Stimulated activated CD4-positive, alpha-beta T cell treated with anti-CD3 and anti-CD28 coated beads, Interleukin-4, amount 100 ng/mL, for 4 hours (primary cell): ENCODE measurements at places on chromosomes 7 and 10.

GRCh38 chr7:150398108-150398964, 19.2 kb downstream of the ZNF775 start:
- no peak for DNase-seq

DNA sequence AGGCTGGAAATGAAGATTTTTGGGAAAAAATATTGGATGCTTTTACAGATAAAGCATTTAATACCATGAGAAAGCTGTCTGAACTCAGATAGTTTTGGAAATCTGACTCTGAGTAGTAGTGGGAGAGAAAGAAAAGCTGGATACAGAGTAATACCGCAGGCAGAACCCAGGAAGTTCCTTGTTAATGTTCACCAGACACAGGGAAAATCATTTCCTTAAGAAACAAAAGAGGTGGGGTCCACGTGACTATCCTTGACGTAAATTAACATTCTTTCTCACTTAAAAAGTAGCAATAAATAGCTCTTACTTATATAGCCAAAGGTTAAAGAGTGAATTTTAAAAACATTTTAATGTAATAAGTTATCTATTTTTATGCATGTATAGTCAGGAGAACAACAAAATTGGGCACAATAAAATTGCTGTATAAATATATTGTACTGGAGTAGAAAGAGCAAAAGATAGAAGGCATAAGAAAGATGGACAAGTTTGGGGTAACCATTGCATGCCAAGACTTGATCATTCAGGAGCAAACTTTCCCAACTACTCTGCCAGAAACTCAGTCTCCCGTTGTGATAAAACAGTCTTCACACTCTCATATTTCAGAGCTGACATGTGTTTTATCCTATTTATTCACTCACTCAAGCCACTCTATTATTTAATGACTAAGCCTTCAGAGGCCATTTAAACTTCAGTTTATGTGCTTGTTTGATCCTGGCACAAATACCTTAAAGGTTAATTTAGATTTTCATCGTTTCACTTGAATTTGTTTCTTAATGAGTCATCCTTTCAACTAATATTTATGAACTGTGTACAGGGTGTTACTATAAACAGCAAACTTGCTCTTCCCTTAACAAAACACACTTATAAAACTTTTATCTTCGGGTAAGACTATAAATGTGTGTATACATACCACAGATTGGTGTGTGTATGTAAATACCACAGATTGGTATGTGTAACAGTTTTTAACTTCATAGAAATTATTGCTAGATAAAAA, 143.1 kb downstream of the GNAI1 start:
- no peak for DNase-seq

GRCh38 chr10:37234692-37235091, 109.3 kb downstream of the ANKRD30A start:
- DNase-seq, result no peak

DNA sequence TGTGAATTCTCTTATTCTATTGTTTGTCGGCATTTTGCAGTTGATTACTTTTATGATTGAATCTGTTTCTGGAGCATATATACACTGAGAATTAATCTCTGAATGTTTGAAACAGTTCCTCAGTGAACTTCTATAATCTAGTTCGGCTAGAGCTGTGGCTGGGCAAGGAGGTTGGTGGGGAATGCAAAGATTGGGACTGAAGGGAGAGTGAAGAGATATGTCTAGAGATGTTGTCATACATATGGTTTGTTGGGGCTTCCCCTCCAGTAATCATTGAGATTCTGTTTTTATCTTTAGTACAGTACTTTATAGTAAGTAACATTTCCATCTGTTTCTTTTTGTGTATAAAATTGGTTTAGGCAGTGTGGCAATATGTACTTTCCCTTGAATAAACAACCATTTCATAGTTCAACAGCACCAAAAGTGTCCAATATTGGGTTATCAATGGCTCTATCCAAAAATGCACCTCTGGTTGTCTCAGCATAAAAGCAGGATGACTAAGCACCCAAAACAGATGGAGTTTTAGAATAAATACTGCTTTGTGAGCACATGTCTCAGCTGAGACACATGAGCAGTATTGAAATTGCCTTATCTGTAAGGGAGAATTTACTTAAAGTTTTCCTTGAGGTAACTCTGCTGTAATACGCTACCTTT, 36.7 kb downstream of the WAC start:
- DNase-seq, result no peak

DNA sequence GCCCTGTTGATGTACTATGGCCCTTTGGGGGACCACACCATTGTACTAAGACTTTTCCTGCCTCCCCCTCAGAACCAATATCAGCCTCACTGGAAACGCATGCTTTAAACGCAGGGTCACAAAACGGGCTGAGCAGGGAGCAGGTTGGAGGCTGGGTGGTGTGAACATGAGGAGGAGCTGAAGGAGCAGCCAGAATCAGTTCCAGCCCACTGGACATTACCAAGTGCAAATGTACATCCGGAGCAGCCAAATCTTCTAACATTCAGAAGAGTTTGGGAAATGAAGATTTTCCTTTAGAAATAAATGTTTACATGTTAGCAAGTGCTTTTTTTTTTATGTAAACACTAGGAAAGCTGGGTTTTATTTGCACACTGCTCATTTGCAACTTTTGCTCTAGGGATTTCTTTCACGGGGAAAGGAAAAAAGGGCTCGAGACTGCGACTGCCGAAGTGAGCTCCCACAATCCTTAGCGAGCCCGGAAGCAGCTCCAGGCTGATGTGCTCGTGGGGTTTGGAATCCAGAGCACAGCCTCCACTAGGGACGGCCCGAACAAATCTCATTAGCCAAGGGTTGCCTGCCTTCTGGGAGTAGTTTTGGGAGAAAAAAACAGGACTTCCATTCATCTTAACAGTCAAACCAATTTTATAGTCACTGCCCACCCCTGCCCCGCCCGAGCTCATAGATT, 108.0 kb upstream of the YAE1 start:
- no peak for DNase-seq

DNA sequence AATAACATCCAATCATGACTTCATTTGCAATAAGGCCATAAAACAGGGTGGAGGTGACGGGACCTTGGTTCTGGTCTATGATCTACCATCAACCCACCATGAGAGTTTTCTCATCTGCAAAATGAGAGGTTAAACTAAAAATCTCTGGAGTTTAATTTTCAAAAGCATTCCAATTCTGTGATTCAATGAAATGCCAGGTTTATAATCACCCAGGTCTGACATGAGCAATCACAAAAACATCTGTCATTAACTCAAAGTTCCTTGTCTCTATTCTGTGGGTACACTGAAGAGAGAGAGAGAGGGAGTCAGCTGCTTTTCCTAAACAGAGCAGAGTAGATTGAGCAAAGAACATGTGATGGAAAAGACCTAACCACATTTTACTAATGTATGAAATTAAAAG, 75.4 kb downstream of the NUDCD3 start:
- DNase-seq, result no peak

DNA sequence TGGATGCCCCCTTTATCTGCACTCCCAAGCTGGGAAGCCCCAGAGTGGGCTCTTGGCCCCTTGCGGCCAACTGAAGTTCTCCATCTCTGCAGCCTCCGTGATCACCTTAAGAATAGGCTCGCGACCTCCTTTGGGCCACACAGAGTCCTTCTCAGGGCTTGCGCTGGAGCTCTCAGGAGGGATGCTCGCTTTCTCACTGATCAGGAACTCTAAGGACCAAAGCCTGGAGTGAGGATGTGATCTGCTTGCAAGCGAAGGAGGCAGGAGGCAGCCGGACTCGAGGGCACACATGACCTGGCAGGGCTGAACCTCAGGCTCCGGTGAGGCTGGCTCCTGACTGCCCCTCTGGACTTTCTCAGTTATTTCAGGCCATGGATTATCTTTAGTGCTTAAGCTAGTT, 192.1 kb upstream of the MKI67 start:
- no peak for DNase-seq

- no peak for DNase-seq
Observed at GRCh38 chr10:18498998-18499397, 152.4 kb downstream of the NSUN6 start.

DNA sequence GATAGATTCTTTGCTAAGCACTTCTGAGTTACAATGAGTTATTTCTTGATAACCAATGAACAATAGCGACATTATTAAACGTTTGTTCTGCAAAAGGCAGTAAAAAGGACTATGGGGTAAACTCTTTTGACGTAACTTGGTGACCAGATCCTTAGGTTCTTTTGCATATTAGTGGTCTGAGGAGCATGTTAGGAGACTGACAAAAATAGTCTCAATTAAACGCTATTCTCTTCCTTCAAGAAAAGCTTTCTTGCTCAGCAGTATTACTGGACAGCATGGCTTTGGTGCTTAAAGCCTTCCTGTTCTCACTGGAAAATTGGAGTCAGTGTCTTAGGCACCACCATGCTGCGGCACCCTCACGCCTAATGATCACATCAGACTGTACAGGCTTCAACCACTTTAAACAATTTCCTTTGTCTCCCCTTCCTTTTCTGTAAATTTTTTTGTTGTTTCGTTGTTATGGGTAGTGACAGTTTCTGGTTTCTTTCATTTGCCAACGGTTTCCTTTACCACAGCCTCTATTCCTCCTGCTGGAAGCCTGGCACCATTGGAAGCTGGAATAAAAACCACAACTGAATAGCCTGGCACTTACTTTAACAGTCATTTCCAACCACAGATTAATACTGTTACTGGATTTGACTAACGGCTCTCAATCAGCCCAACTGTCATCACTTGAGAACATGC, 49.2 kb upstream of the FAM133B start:
- DNase-seq, result no peak

- no peak for DNase-seq
Observed at GRCh38 chr7:33327427-33327826, 198.1 kb downstream of the BBS9 start.

DNA sequence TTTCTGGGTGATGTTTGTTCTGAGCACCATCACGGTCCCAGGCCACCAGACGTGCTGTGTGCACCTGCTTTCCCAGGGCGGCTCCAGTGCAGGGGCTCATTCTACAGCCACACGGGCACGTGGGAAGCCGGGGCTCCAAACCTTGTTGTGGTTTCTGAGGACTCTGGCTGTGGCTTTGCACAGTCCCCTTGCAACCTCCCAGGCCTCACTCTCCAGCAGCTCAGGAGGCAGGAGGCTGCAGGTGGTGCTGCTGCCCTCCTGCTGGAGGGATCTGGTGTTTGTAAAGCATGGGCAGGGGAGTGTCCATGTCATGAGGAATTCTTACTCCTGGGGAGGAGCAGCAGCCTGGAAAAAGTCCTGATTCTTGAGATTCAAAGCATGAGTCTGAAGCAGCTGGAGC, 54.3 kb downstream of the INSYN2A start:
- no peak for DNase-seq

DNA sequence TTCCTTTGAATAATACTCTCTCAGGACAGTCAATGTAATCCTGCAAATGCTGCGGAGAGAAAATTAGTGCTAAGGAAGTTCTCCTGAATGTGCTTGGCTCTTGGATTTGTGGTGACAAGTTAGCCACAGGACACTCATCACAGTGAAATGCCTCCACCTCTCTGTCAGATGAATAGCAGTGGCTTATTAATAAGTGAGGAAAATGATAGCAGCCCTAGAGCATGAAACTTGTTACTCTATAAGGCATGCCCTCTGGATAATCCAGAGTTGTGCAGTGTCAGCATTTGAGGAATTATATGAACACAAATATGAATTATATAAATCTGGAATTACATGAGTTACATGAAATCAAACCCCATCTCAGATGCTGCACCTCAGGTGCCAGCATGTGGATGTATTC, 23.5 kb upstream of the TBX20 start:
- DNase-seq, result no peak

DNA sequence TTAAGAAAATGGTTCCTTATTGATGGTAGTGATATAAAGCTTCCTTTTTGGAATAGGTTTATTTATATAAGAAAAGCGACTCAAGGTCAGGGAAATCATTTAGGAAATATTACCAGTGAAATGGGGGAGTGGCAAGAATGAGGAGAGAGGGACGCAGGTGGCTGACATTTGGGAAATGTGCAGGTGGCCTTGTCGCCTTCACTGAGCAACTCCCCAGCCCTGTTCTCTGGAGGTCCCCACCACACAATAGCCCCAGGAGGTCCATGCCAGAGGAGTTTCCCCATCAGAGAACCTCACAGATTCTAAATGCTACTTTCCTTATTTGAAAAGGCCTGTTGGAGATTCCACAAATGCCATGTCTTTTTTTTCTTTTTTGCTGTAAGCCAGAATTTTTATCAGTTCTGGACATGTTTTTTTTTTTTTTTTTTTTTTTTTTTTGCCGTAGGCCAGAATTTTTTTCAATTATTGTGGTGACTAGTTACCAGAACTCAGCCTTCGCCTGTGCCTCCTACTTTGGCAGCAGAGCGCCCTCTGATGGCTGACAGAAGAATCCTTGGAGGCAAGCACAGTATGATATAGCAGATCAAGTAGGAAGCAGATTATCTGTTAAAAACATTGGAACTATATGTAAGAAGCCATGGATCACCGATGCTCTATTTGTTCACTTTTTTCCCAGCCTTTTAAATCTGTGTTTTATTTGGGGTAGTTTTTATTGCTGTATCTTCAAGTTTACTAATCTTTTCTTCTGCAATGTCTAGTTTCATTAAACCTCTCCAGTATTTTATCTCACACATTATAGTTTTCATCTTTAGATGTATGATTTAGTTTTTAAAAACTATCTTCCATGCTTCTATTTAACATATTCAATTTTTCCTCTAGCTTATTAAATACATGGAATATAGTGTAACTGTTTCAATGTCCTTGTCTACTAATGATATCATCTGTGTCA, 18.6 kb downstream of the OPALIN start:
- DNase-seq, result peak; percentile 24

DNA sequence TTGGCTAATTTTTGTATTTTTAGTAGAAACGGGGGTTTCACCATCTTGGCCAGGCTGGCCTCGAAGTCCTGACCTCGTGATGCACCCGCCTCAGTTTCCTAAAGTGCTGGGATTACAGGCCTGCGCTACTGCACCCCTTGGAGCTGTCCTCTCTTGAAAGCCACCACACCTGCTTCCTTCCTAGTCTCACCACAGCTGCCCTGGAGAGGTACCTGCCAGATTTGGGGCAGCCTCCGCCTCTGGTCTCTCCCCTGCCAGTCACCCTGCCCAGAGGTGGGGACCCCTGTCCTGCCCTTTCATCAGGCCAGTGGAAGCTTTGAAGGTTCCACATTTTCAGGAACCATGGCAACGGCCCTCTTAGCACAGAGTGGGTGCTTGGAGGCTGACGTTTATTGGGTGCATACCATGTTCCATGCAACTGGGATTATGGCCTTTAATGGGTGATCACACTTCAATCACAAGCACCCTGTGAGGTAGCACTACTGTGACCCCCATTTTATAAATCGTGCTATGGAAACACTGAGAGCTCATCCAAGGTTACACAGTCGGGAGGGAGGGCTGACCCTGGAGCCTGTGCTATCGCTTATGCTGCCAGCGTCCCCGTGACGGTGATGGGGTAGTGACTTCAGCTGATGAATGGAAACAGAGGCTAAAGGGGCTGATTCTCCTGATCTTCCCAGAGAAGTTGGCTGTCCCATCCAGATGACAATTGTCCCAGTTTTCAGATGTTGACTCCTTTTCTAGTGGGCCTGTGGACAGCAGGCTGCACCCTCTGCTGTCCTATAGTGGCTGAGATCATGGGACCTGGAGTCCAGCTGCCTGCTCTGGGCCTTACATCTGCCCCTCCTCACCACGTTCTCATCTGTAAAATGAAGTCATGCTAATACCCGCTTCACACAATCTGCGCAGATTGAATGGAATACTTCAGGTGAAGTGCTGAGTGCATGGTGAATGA, 11.5 kb upstream of the FGFR2 start:
- DNase-seq, result no peak
